ENCODE measurements at places on chromosomes 5 and 9.

DNA sequence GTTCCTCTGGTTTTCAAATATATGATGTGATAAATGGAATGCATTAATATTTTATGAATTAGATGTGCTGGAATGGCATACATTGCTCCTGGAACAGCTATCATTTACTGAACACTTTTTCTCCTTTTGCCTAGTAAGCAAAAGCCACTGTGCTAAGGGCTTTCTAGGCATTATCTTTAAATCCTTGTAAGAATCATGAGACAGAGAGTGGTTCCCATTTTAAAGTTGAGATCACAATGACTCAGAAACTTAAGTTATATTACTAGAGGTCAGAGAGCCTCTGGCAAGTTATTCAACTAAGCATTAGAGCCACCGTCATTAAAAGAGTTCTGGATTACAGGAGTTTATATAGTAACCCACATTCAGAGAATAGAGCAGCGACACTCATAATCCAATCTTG, 26.7 kb upstream of the FSD1L start:
- no peak for DNase-seq

DNA sequence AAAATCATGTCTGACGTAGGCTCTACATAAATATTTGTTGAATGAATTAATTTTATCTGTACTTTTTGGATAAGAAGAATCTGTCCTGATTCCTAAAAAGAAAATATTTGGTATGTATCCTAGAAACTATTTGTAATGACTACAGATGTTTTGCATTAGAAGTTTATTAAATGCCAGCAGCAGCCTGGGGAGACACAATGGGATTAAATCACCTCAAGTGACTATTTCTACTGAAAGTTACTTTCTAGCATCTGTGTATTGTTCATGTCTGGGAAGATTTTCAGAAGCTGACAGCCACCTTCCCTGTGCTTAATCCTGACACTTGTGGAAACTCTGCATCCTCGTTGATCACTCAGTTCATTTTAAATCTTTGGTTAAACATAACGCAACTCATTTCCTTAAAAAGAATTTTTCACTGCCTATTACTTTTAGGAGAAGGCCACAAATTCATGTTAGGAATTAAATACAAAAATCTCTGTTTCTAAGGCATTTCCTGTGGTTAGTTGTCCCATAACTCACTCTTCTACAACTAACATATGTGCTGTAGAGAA, 209.3 kb upstream of the PPP1R2B start:
- no peak for DNase-seq

DNA sequence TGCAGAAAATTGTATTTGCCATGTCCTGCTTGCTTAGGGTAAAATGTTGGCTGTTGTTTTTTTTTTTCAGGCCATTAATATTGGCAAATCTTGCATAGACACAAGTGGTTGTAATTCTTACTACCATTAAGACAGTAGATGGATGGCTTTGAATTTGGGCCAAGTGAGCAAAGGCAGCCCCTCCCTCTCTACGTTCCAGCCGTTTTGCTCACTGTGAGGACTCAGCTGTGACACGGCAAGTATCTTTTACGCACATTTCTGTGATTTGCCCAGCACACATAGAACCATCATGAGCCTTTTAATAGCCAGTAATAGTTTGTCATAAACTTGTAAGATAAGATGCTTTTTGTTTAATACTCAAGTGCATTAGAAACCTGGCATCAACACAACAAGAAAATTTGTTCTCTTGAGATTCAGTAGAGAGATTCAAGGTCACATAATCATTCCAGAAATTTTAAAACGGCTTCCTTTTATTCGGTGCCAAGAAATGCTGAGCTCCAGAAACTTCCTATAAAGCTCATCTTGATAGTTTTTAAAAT, 205.2 kb upstream of the ADCY2 start:
- no peak for DNase-seq

DNA sequence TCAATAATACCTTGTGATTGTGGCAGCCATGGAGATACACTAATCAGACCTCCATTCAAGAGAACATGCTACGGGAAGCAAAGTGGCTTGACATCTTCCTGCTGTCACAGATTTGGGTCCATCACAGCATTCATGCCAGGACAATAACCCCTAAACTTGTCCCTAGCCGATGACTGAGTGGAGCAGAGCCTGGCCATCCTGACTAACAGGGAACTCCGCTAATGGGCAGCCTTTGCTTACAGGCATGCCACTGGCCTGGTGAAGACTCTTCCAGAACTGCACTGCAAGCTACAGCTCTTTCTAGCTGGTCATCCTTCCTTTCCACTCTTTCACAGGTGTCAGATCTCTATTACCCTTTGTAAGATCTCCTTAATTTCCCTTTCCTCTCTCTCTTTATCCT, 16.0 kb downstream of the FAM174A start:
- no peak for DNase-seq

- no peak for DNase-seq
These were observed 58.3 kb upstream of the ANKRD33B start for GRCh38 chr5:10505517-10506095.

DNA sequence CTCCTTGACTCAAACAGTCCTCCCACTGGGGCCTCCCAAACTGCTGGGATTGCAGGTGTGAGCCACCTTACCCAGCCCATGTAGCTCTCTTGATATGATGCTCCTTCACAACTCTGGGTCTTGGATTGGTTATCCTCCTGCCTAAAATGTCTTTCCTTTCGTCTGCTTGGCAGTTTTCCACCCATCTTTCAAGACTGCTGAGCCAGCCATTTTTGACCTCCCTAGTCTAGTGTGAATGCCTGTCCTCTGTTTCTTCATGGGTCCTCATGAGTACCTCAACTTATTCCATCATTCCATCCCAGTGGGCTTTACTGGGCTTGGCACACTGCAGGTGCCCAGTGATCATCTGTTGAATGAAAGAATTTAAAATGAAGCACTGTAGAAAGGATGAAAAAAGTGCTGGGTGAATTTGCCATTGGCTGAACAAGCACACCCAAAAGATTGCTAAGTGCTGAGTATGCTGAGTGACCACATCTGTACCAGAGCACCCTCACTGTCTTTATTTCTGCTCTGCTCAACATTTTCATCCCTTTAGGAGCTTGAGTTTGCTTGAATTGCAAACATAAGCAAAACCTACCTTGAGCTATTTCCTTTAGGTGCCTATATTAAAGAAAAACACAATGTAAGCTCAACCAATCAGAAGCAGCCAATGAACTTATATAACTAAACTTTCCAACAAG, 84.8 kb upstream of the FAM169A start:
- no peak for DNase-seq

DNA sequence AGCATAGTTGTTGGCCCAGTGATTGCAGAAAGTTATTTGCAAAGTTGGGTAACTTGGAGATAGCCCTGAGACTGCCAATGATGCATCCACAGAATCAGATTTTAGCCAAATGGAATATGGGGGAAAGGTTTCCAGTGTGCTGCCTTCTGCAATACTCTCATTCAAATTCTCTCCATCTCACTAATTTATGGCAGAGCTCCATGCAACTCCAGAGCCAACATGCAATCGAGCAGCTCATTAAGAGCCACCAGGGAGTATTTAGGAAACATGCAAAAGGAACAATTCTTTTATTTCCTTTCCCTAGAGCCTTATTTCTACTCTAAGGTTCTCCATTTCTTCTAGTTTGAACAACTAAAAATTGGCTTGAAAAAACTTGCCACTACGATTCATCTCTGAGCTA, 135.9 kb upstream of the MARCHF11 start:
- DNase-seq: no peak

DNA sequence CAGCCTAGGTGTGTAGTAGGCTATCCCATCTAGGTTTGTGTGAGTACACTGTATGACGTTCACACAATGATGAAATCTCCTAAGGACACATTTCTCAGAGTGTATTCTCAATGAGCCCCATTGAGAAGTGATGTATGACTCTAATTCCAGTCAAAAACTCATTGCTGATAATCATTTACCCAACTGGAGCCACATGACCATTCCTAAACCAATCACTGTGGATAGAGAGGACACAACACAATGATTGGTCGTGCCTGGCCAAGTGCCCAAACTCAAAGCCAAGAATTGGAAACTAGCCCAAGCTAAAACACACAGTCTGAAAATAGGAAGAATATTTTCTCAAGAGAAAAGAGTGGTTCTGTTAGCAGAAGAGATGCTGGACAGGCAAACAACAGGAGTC, 191.2 kb downstream of the ZNF462 start:
- DNase-seq: no peak

DNA sequence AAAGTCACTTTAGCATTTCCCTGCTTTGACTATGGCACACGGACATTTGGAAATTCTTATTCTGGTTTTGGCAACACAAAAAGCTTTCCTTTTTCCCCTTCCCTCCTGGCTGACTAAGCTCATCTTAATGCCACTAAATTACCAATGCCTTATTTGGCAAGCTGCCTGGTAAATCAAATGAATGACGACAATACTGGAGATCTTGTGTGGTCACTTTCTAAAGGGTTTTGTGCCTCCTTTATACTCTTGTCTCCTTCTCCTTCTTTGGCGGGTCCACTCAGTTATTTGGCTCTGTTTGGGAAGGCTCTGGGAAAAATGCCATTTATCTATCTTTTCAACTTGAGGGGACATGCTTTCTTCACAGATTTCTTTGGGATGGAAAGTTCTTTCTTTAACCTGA, 34.9 kb downstream of the SH3GL2 start:
- no peak for DNase-seq

DNA sequence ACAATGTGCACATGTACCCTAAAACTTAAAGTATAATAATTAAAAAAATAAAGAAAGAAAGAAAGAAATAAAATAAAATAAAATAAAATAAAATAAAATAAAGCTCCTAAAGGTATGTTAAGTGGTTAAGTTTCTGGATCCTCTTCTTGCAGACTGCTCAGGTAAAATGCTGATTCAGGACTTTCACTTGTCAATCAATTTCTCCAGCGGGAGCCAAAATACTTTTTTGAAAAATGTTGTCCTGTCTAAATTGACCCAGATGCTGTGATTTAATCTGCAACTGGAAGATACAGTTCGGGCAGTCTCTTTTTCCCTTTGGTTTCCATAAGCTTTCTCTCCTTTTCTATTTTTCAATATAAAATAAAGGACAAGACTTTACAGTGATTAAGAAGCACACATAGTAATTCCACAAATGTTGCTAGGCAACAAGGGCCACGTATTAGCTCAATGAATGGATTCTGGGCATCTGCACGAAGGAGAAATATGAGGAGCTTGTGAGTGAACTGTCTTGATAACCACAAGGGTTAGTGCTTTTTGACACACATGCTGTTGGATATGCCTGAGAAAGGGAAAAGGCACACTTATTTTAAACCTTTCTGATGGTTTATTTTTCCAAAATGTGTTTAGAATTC, 38.6 kb downstream of the HTR4 start:
- no peak for DNase-seq

DNA sequence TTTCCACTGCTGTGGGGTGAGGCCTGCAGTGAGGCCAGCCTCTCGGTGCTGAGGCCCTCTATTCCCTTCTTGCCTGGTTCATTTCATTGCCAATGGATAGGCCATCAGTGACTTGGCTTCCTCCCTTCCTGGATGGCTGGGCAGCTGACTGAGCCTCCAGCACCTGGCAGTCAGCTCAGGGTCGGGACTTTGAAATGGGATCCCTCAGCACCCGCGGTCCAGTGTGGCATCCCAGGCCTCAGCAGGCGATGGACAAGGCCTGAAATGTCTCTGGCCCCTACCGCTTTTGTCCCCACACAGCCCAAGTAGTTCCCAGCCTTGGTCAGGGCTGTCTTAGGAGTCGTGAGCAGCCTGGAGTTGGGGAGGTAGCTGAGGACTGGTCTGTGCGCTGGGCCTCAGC, 17.2 kb downstream of the NDST1 start:
- DNase-seq: no peak

DNA sequence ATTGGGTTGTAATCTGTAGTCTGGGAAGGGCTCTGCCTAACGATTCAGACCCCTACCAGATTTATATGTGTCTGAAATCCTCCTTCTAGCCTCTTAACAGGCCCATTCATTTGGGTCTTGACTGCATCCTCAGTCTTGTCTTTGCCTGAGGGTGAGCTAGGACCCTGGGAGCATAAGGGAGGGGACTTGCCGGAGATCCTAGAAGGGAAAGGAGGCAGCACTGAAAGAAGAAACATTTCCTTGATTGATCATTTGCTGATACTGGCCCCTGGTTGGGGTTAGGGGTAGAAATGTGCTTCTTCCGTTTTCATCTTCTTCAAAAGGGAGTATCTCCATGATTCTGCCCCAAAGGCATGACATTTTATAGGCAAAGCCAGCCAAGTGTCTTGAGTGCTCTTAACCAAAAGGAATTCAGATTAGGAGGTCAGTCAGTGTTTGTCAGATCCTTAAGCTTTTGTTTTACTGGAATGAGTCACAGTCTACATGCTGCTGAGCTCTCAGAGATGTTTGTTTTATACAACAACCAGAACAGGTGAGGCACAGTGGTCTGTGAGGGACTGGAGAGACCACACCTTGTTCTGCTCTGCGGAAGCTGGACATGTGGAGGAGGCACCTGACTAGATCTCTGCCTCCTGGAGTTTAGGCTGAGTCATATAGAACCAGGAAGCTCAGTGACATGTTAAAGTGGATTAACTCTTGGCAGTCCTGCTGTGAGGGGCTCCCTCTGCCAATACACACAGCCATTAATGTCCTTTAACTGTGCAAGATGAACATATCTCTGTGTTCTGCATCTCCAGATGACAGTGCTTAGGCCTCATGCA, 37.7 kb downstream of the PCDHAC2 start:
- DNase-seq: no peak

- DNase-seq: no peak
These were observed 18.6 kb upstream of the MOB3B start for GRCh38 chr9:27548055-27548741.

DNA sequence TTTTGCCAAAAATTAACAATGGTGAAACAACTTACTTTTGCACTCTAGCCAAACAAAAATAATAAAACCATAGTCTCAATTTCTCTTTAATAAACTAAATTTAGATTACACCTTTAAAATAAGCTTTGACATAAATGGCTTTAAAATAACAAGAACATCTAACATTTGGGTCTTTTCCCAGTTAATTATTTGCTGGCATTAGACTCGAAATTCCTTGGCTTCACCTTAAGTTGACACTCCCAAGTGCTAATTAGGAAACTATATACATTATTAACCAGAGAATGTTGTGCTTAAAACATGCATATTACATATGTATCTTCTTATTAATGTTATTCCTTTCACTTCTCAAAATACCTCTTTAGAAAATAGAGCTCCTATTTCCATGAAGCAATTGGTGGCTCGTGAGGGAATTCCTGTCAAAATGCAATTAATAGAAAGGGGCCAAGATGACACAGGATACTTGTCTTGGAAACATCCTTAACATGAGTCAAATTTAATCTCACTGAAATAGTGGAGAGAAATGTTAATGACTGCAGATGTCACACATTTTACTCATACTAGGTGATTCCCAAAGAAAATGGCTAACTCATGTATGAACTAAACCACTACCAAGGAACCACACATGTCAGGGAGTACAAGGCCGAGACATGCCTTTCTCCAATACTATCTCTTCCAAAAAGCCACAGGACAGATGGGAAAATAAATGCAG, 932.9 kb upstream of the DMAC1 start:
- DNase-seq: no peak

- no peak for DNase-seq
These were observed 33.0 kb downstream of the DAPK1 start for GRCh38 chr9:87530716-87531115.

DNA sequence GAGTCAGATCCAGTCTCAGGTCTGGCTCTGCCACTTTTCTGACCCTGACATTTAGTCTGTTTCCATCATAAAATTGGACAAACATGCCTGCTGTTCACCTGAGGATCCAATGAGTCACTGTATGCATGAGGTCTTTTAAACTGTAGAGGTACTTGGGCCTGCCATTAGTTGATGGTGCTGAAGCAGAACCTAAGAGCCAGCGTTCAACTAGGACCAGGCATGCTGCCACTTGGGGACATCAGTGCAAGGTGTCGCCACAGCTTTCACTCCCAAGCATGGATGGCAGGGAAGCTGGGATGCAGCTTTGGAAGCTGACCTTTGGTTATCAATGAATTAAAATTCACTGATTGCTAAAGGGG, 37.1 kb downstream of the NEUROG1 start:
- DNase-seq: no peak

All from D721Med (cell line).